Kidney (tissue), 22 donors: ENCODE measurements at places on chromosomes 2 and 18.

- no peak for DNase-seq
Observed at GRCh38 chr2:156279446-156280150, 52.9 kb downstream of the NR4A2 start.

DNA sequence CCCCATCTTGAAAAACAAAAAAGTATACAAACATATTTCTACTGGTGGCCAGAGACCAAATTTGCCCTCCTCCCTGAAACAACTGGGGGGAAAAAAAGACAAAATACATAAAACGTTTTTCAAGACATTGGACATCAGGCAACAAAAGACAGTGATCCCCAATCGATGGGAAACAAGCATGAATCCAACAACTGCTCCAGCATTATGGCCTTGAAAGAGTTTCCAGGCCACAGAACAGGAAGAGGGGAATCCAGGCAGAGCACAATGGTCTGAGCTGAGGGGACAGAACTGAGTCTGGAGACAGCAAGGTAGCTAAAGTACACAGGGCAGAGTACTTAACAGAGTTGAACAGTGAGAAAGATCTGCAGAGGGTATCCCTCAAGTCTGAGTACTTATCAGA is 4.4 kb downstream of the CCDC88A start:
- DNase-seq = no peak

GRCh38 chr18:13474907-13475545 is 251.3 kb downstream of the FAM210A start:
- DNase-seq = no peak

- DNase-seq = no peak
Observed at GRCh38 chr2:191724015-191724414, 46.1 kb downstream of the NABP1 start.

DNA sequence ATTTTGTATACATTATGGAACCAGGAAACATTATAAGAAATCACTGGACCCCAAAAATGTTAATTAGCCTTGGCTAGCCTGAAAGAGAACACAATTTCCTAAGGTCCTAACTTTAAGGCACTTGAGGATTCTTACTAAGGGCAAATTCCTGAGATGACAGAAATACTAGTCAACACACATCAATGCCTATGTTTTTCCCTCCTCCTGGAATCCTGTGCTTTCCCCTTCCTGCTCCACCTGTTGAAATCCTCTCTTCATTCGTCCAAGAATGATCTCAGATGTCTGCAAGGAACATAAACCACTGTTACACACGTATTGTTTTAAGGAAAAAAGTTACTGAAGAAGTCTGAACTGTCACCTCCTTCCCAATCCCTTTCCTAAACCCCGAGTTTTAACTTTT is 21.2 kb upstream of the DARS1 start:
- DNase-seq = peak; percentile 49

DNA sequence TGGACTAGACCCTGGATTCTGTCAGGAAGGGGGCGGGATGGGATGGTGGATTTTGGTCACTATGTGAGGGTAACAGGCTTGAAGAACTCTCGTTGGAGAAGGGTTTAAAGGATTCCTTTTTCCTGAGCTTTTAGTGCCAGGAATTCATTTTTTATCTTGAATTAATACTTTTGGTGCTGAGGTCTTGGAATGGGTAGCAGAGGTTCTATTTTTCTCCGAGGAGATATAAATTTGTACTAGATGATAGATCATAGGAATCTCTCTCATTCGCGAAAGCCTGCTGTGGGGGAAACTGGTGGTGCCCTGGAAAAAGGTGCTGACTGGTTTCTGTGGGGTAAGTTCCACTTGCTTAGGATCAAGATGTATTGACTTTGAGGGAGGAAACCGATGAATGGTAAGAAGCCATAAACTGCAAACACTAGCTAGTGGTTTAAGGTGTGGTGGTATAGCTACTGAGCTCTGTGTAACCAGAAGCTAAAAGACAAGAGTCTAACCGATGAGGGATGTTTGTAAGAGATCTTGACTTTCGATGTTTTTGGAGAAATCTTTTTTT is 706 bp downstream of the AGPS start:
- peak; percentile 18 for DNase-seq

GRCh38 chr18:79386547-79386946 is 9.2 kb upstream of the NFATC1 start:
- no peak for DNase-seq

GRCh38 chr2:197705912-197706838 is 1.0 kb downstream of the MARS2 start:
- peak; percentile 44 for DNase-seq

GRCh38 chr2:106562268-106563186 is 75.4 kb downstream of the CD8B2 start:
- DNase-seq = no peak

GRCh38 chr2:25062511-25062917 is 20.6 kb downstream of the EFR3B start:
- no peak for DNase-seq

DNA sequence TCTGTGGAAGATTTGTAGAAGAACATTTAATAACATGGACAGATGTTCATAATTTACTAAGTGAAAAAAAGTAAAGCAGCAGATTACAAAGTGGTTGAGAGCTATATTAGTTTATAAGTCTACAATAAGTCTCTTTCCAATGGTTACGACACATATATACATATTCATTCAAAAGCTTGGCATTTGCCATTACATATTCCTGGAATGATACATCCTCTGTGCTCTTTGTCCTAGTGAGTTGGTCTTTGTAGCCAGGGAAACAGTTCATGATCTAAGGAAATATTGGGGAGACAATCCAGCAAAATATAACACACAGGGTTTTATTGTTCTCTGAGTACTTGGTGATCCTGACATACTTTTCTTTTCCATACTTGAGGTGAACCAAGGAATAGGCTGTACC is 32.5 kb upstream of the SOS1 start:
- no peak for DNase-seq

DNA sequence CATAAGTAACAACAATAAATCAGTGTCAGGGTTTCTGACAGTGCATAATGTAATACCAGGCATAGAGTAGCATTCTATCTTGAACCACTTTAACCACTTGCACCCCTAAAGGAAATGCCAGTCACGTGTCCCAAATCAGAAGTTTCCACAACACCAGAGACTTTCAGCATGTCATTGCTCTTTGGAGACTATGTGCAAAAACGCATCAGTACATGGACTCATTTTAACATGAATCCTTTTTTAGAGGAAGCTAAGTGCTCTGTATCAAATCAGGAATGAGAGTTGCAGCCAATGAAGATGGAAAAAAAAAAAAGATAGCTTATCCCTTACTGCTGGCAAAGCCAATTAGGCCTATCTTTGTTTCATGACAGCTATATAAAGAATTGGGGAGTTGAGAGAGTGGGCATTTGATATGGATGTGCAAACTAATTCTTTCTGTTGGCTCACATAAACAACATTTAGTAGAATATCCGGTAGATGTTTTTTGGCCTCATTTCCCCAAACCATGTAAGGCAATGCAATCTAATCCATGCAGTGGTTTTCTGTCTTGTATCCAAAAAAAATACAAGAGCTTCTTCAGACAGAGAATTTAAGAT is 353.1 kb downstream of the IRS1 start:
- DNase-seq = no peak

DNA sequence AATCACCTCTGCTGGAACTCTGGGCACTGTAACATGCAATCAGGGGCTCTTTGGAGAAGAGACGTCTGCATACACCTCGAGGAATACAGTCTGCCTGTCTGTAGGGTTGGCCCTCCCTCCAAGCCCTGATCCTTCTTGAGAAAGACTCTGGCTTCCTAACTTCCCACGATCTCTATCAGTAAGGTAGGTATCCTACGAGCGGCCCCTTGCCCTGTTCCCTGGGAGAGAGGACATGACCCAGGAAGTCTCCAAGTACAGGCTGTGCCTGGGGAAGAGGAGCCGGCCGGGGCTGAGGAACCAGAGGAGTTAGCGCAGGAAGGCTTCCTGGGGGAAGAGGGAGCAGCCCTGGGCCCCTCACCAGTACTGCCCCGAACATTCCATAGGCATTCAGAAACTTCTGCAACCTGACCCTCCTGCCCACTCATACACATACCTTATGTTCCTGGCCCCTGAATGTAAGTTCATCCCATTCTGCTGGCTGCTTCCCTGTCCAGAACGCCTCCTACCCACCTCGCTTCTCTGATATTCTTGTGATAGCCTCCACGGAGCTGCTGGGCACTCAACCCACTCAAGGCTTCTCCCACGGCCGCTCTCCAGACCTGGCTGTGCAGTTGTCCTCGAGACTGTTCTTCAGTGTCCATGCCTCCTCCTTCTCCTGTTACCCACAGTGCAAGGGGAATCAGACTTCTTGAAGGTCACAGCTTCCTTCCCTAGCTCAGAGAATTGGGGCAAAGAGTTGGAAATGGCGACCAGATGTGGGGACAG is 116.1 kb downstream of the CYP26B1 start:
- DNase-seq = no peak

- DNase-seq = peak; percentile 29
Observed at GRCh38 chr2:96105152-96105915, 11.0 kb downstream of the ADRA2B start.

DNA sequence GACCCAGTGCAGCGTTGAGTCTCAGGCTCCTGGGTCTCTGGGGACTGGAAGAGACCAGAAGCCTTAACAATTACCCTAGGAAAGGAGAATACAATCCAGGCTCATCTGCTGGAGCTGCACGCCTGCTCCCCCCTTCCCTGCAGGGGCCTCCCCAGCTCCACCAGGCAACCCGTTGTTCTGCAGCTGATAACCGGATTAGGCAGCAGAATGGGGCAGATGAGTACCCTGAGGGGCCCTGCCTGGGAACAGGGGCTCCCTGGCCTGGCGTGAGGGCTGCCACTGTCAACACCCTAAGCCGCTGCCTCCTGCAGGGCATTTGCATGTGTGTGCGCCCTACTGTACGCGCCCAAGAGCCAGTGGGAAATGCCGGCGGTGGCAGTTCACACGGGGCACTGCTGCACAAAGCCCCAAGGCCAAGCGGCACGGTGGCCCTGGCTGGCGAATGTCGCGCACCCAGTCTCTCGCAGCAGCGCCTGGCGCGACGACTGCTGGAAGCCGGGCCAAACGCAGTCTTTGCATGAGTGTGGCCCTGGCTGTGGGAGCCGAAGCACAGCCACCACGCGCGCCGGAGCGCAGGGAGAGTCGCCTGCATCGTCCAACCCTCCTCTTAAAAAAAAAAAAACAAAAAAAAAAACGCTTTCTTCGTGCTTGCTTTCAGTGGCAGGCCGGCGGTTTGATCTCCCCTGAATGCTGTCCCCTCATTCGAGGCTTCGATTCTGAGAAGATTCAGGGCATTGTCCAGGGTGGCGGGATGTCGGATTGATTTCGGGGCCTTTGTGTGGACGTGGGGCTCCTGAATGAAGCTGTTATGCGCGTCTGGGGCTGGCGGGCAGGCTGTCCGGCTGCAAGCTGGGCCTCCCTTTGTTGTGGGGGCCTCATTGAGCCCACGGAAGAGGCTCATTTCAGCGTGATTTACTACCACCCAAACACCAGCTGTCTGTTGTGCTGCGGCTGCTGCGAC is 63.8 kb downstream of the SETBP1 start:
- DNase-seq = peak; percentile 69

DNA sequence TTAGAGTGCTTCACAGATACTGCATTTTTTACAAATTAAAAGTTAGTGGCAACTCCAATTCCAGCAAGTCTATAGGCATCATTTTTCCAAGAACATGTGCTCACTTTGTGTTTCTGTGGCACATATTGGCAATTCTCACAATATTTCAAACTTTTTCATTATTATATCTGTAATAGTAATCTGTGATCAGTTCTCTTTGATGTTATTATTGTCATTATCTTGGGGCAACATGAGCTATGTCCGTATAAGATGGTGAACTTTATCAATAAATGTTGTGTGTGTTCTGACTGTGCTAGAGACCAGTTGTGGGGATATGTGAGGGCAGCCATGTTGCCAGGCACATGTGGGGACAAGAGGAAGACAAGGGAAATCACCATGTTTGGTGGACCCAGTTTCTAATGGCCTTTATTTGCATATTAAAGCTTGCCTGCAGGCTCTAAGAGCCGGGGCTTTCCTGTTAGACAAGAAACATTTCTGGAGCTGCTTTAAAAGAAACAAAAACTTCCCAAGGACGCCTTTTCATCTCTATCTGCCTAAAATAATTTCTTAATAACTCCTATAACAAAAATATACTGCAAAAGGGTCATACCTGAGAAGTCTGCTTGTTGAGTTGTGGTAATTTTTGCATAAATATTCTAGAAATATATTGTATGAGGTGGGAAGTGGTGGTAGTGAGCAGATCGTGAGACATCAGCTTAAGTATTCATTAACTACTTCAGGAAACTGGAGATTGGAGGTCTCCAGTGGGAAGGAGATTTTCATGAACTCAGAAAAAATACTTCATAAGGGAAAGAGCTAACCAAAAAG is 37.2 kb downstream of the KYNU start:
- no peak for DNase-seq

DNA sequence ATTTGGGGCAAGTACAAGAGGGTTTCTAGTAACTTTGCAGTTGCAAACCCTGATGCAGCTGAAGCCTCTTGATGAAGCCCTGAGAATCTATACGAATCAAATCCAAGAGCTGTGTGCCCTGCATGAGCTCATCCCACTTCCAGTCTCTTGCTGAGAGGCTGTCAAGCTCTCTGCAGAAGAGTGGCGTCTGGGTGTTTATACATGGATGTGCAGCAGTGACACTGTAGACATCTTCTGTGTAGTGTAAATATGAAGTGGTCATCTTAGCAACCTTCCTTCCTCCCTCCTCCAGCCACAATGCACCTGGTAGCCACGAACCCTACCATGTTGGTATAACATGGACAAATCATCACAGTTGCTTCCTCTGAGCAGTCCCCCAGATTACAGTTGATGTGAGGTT is 18.4 kb upstream of the KIAA2012 start:
- no peak for DNase-seq

GRCh38 chr2:187297801-187298200 is 150.3 kb downstream of the CALCRL start:
- DNase-seq = no peak

GRCh38 chr18:1993866-1994265 is 577.4 kb downstream of the METTL4 start:
- no peak for DNase-seq

DNA sequence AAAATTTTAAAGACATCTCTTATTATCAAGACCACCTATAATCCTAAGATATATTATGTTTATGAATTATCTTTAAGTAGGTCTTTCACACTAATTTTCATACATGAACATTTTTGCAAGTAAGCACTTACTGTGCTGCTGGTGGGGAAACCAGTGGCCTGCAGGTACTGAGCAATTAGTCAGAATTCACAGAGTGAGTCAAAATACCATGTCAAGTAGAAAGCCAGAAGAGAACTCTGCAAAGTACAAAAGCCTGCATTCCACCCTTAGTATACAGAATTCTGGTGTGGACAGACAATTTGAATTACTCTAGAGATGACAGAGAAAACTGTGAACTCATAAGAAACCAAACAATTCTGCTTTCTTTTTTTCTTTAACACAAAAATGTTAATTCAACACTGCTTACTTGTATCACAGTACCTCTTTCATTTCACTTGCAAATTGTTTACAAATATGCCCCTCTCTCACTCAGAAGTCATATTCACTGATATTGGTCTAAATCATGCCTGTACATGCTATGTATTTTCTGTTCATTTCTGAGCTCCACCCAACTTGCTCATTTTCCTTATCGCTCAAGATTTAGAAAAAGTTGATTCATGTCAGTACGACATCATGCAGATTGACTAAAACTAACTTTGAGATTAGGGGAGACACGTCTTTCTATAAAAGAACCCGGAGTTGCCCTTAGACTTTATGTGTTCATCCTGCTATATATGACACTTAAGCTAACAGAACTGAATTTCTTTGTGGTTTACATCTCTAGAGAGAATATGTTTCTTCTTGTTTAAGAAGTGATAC is 182.9 kb downstream of the IKZF2 start:
- DNase-seq = no peak

- DNase-seq = no peak
Observed at GRCh38 chr2:130327703-130328527, 14.8 kb upstream of the IMP4 start.

- peak; percentile 15 for DNase-seq
Observed at GRCh38 chr2:19700861-19701585, 200.8 kb downstream of the TTC32 start.
